Hematopoietic multipotent progenitor cell (in vitro differentiated cells): ENCODE measurements at places on chromosomes 2 and 18. TPM values are rescaled to one million over a fixed set of nuclear protein-coding genes. Genes with fewer than 3 reads are reported as not detected.

The CFAP65 gene
- not detected for total RNA-seq

The ACMSD gene
- not detected for total RNA-seq

DNA sequence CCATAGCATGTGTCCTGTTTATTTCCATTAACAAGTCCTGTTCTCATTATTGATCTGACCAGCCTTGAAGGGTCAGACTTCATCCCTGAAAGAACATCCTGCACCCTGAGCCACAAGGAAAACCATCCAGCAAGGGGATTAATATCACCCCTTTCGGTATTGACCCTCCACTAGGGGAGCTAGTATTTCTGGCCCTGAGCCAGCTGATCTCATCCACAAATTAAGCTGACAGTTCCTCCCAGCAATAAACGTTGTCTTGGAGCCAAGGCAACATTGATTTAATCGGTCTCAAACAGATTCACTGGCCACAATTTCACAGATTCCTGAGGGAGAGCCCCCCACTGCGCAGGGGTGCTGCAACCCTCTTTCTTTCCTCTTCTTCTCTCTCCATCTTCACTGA lies 353.1 kb upstream of the FANCL start:
- DNase-seq = peak; percentile 55

DNA sequence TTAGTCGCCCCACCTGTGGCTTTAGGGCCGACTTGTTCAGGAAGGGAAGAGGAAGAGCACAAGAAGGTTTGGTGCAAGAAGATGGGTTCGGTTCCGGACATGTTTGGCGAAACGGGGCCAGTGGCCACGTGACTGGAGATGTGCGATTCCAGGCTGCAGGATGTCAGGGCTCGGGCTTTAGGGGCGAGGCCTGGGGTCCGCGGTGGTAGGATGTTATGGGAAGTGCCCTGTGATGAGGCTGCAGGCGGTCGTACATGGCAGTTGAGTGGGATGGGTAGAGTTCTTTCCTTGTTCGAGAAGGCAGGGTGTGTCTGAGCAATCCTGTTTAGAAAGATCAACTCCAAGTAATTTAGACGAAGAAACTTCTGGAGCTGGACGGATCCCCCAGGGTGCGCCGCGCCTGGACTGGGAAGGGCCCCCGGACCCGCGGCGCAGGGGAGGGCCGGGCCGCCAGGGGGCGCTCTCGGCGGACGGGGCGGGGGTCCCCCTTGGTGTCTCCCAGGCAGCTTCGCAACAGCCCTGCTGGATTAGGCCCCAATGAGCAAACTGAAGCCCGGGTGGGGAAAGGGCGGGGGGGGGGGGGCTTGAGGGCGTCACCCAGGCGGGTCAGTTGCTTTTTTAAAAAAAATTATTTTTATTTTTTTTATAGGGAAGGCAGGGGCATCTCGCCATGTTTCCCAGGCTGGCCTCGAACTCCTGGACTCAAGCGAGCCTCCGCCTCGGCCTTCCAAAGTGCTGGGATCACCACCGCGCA lies 17.2 kb upstream of the SDC1 start:
- DNase-seq = peak; percentile 2

GRCh38 chr2:216113572-216113971 lies 4.4 kb downstream of the XRCC5 start:
- DNase-seq = no peak

- no peak for DNase-seq
Measured at GRCh38 chr2:31901900-31902299, 108.9 kb downstream of the MEMO1 start.
